ELF-1 (cell line): ENCODE measurements at places on chromosomes 4 and X.
A peak's percentile ranks its signal among the peaks of the same experiment; 100 is the strongest.

DNA sequence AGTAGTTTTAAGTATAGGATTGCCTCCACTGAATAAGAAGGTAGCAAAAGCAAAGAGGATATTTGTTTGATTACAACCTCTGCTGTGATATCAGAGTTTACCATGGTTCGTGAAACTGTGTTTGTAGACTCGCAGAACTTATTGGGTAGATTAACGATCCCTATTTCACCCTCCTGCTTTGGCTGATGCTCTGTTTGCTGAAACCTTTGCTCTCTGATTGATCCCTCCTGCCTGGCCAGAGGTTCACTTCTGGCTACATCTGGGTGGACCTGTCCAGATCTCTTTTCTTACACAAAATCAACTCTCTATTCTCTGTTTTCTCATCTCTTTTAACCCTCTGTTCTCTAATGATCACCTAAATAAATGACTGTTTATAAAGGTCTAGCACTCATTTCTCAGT is 37.9 kb upstream of the TMEM192 start:
- DNase-seq: no peak

DNA sequence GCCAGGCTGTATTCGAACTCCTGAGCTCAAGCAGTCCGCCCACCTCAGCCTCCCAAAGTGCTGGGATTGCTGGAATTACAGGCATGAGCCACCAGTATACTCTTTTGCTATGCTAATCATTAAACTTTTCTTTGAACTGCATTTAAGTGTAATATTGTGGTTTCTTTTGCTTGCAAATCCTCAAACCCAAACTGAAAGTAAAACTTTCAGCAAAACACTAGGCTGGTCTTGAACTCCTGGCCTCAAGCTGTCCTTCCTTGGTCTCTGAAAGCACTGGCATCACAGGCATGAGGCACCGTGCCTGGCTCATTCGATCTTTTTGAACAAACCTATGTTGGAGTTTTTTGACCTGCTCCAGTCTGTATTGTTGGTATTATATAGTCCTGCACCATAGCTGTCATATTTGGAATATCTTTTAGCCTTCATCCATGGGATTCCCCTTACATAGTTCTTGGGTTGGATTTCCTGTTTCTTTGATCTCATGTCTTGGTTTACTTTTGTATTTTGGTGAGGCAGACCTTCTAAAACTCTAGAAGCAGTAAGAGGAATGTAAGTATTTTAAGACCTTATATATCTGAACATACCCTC is 34.1 kb downstream of the MOB1B start:
- DNase-seq: no peak

GRCh38 chrX:12467321-12467720 is 323.9 kb upstream of the PRPS2 start:
- no peak for DNase-seq

GRCh38 chr4:153518001-153518400 is 51.8 kb downstream of the TMEM131L start:
- no peak for DNase-seq

DNA sequence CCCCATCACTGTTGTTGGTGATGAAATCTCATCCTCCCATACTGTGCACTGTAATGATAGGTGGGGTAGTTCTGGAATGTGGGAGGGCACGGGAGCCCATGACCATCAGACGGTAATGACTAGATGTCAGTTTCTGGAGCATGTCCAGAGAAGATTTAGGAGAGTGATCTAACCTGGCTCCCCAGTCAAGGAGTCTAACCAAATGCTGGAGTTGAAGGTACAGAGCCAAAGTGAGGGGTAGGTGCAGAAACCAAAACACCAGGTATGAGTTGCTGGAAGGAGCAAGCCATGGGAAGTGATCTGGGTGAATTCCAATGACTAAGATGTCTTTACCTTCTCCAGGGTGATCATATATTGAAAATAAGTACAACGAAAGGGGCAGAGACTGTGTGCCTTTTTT is 296.9 kb downstream of the INPP4B start:
- DNase-seq: no peak

DNA sequence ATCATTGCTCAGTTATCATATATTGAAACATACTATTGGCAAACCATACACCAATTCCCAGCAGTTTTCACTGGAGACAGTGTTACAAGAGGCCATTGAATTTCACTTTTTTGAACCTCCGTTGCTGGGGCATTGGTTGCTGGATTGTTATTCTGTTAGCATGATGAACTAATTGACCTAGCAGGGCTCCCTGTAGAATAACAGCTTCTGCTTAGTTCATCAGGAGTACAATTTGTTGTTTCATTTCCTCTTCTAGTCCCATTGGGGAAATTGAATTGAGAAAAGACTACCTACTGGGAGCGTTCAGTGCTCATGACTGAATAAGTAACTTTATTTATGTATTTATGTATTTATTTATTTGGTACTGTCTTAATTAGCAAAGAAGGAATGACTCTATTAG is 151.6 kb downstream of the SLIT2 start:
- no peak for DNase-seq

DNA sequence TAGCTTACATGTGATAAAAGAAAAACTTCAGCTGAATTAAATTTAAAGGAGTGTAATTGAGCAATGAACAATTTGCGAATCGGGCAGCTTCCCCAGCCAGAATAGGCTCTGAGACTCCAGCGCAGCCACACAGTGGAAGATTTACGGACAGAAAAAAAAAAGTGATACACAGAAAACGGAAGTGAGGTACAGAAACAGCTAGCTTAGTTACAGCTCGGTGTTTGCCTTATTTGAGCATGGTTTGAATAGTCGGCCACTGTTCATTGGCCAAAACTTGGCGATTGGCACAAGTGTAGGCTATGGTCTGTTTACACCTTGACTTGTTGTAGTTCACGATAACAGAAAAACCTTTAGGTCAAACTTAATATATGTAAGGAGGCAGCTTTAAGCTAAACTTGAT is 16.7 kb upstream of the SUPT20HL1 start:
- no peak for DNase-seq

GRCh38 chrX:131633285-131633917 is 89.5 kb downstream of the OR13H1 start:
- DNase-seq: peak; percentile 72

GRCh38 chrX:44765556-44765955 is 78.3 kb upstream of the DUSP21 start:
- no peak for DNase-seq

DNA sequence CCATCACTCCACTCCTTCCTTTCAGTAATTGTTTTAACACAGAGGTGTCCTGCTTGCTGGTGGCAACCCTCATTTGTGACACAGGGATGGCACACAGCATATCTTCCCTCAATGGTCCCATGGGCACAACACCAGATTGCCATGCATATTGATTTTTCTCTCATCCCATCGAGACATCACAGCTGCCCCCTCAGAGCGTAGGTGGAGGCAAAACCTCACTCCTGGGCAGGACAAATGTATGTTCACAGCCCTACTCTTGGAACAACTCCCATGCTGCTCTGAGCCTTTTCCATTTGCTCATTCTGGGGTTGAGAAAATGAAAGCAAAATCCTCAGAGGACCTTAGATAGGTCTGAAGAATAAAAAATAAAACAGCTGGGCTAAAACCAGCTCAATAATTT is 172.2 kb downstream of the GABRB1 start:
- no peak for DNase-seq

- DNase-seq: peak; percentile 19
These were observed 450.9 kb downstream of the PCDH10 start for GRCh38 chr4:133600008-133600407.

DNA sequence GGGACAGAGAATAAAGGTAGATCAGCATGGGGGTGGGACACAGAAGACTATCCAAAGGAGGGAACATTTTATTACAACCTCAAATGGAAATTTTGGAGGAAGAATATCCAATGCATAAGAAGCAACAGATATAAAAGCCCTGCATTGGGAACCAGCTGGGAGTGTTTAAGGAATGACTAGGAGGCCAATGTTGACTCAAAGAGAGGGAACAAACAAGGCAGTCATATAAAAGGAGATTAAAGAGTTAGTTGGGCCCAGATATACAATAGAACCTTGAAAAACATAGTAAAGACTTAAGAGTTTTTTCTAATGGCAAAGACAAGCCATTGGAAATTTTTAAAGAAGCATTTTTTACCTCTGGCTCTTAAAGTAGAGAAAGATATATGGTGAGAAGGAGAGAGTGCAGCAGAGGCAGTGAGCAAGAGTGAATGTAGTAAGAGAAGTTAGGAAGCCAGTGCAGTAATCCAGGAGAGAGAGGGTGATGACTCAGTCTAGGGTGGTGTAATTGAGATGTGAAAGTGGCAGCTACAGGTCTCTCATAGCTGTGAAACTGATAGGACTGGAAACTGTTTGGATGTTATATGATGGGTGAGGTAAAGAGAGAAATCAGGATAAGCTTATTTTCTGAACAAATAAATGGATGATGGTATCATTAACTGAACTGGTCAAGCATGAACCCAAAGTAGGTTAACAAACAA is 182.2 kb upstream of the ATOH1 start:
- DNase-seq: no peak

GRCh38 chr4:112517067-112517634 is 1.2 kb upstream of the NEUROG2 start:
- peak; percentile 65 for DNase-seq

DNA sequence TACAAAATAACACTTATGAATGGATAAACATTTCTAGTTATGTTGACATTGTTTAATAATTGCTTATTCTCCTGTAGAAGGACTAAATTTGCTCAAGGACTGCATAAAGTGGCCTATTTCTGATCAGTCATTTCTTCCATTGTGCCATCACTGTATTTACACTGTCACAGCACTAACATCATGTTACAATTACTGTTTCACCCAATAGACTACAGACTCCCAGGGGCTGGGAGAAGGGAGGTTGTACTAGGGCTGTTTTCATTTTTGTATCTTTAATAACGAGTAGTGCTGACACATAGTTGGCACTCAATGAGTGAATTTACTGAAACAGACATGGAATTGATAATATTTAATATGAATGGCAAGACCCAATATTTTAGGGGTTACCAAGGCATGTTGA is 139.5 kb downstream of the SLC10A7 start:
- no peak for DNase-seq

DNA sequence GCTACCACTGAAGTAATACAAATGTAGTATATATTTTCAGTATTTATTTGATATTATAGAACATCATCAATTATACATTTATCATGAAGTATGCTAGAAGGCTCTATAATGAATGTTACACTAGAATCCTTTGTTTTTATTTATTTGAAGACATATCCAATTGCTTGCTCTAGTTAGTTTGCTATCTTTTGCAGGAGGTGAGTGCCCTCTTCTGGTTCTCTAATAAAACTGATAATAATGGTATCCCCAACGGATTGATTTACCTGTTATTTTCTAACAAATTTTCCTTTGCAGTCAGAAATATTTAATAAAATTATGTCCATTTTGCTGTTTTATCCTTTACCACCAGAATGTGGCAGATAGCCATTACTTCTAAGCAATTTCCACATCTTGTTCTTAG is 274.3 kb upstream of the TACR3 start:
- DNase-seq: no peak

DNA sequence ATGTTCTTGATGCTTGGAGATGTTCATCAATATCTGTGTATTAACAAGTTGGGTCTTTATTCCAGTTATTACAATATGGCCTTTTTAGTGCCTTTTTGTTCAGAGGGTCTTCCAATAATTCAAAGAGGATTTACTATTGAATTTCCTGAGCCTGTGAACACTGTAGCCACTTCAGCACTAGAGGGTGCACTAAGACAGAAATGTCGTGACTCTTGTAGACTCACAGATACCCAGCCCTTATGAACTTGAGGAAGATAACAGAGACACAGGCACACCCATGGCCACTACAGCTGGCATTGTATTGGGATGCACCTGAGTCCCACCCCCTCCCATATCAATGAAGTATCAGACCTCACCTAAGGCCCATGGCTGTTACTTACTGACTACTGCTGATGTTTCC is 54.4 kb upstream of the ACTRT1 start:
- peak; percentile 24 for DNase-seq

GRCh38 chr4:61666244-61666643 is 466.1 kb downstream of the ADGRL3 start:
- DNase-seq: no peak

DNA sequence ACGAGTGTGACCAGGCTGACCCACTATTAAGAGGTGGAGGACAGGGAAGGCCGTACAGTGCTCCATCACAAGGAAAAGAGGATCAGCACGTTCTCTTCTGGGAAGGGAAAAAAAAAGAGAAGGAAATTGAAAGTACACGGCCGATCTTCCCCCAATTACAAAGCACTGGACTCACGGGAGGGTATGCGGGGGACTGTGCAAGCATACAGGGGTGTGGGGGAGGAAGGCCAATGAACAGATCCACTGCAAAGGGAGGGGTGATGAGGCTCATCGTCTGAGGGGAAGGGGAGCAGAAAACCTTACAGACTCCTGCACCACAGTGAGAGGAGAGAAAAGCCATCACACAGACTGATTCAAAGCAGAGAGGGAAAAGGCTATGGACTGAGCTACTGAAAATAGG is 1.1 kb downstream of the ELK1 start:
- DNase-seq: no peak

GRCh38 chr4:94175553-94176261 is 32.0 kb upstream of the SMARCAD1 start:
- no peak for DNase-seq

DNA sequence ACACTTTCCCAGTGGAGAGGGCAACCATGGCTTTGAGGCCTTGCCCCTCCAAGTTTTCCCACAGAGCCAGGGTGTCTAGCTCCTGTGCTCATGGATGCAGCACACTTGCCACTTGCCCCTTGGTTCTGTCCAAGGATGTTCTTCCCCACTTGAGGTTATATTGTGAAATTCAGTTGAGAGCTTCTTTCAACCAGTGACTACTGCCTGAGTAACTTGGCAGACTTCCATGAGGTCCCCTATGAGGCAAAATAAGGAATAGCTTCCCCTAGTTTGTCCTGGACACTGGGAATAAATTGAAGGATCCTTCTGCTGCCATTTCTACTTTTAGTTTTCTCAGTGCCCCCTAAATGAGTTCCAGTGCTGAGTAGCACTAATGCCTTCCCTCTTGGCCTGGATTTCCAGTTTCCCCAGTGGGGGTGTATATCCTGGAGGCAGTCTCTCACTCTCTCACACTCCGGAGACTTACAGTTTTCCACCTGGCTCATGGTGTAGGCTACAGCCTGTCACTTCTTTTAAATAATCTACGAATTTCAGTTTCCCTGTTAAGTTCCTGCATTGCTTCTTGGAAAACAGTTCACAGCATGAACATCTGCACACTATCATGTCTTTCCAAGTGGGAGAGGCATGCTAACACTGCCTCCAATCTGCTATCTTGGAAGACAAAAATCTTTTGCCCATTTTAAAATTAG is 36.4 kb upstream of the ADH4 start:
- DNase-seq: no peak

GRCh38 chr4:131644619-131645018 is 1504.5 kb upstream of the PCDH10 start:
- peak; percentile 54 for DNase-seq

DNA sequence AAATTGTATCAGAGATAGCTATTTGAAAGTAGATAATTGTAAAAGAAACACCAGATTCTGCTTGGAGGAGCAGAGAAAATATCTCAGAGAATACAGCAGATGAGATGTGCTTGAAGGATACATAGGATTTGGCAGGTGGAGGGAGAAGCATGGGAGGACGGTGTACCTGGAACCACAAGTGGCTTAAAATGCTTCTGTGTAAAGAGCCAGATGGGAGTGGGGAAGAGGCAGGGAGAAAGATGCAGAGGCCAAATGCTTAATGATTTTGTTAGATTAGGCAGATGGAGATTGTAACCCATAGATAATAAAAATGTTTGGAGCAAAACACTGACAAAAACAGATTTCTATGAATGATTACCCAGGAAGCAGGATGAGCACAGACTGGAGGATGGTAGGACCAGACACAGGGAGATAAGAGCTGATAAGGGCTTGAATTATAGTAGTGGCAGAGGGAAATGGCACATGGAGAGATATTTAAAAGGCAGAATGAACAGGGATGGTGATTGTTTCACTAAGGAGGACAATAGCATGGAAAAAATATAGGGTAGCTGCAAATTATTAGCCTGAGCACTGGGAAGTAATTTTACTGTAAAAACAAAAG is 145.7 kb upstream of the TBC1D9 start:
- no peak for DNase-seq
